ENCODE measurements at places on chromosomes 3 and 15. TPM values are rescaled to one million over a fixed set of nuclear protein-coding genes. Genes with fewer than 3 reads are reported as not detected.

The RTP4 gene
- 16.6 TPM for total RNA-seq

DNA sequence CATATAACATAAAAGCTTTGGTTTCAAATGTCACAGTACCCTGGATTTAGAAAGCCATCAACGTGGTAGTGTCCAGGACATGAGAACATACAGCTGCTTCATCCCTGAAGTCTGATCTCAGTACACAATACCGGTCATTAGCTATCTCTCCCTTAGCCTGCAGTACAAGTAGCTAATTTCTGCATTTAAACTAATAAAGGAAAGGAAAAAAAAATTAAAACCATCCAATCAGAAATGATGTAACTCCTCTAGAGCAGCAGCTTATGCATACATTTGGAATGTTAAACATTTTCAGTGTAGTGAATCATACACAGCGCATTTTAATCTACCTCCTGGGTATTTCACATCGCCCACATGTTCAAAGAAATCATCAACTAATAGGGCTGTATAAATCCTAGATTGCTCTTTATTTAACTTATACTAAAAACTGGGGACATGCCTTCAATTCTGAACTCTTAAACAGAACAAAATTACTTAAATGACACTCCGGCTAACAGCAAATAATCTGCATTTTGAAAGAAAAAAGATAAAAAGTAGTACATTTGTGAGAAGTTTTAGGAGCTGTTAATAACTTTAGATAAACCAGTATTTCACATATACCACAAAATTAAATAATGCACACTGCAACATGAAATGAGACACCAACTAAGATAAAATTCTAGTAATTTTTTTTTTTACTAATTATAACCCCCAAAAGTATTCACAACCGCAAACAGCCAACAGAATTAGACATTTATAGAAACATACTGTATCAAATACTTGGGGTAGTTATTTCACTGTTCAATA, 3.7 kb downstream of the IGF2BP2 start:
- peak; percentile 74 for DNase-seq

DNA sequence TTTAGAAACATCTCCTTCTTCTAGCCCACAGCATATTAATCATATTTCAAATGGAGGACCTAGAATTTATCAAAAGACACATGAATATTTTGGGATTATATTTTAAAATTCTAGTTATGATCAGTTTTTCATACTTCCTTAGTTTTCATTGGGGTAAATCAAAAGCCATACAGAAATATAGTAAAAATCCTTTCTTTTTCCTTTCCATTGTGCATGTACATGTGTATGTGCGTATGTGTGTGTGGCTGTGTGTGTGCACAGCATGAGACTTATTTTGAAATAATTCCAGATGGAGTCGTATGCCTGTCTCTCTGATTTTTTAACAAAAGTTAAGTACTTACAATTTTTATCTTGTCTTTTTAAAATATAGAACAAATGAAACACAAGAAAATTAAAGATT, 94.5 kb downstream of the ARPP21 start:
- DNase-seq: no peak

DNA sequence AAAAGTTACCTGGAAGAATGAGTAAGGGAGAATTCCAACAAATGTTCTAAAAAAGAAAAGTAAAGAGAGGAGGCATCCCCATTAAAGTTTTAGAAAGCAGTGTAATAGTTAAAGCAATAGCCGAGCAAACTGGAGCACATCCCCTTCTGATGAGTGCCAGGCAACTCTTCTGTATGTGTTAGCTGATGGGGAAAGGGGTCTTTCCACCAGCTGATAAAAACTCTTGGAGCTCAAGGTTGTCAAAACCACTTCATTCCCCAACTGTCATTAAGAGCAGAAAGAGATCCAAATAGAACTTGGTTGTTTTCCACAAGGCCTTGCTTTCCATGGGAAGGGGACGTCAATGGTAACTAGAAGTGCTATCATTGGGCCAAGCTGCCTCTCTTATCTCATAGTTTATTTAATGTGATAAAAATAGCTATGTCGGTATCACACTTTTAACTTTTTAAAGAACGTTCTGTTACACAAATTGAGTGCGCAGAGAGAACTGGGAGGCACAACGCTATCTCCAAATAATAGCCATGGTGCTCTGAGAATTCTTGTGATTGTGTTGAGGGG, 116.9 kb downstream of the POLR2M start:
- DNase-seq: no peak

DNA sequence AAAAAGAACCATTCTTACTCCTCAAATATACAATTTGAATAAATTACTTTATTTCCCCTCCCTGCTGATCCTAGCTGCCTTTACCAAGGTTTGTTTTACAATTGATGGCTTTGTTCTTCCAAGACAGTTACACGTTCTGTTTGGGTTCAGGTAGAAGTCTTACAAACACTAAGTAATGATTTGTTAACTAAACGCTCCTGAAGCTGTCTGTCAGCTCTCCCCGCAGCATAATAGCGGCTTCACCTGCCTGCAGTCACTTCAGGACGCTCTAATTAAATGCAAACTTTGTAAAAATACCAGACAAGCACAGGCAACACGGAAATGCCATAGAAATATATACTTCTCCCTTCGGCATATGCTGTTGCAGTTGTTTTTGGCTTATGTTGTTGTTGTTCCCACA, 176.4 kb upstream of the MDFIC2 start:
- DNase-seq: no peak
